ENCODE measurements at places on chromosomes 13 and 19.

- DNase-seq: no peak
Measured at GRCh38 chr13:66681403-66681802, 548.7 kb downstream of the PCDH9 start.

DNA sequence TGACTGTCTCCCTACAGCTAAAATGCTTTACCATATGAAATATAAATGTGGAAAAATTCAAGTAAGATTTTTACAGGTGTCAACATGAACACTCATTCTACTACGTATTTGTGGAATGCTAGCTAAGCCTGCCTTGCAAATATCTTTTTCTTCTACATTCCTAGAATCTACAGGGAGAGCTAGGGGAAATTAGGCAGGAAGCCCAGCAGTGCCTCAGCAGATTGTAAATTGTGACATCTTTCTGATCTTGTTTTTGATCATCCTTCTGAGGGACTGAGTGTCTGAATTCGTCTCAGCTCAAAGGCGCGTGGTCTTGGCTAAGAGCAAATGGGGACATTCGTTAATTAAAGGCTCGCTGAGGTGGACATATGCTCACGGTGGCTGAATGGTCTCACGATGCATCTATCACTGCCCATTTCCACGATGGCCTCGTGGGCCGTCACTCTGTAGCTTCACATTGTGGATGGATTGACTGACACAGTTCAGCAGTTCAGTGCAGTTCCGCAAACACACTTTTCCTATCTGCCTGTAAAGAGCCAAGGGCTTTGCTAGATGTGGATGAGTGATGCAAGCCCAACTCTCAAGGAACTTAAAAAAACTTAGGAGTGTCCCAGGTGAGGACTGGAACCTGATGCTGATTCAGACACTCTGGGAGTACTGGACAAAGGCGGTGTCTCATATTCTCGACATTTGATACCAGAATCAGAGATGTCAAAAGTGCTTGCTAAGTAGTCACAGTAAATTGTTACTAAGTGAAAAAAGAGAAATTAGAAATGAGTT is 562.5 kb downstream of the EFNB2 start:
- no peak for DNase-seq

DNA sequence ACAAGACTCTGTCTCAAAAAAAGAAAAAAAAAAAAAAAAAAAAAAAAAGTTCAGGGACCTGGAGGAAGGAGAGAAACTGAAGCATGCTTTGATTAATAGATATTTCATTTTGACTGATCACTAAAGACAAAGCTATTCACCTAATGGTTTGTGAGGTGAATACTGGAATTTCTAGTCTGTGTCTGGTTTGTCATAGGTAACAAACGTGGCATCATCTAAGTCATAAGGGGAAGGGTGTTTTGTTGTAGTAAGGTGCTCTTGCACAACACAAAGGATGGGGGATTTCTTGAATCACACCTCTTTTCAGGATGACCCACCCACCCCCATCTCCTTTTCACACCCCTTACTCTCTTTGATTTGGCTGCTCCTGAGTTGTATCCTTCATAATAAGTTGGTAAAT is 13.8 kb upstream of the ZNF69 start:
- no peak for DNase-seq

DNA sequence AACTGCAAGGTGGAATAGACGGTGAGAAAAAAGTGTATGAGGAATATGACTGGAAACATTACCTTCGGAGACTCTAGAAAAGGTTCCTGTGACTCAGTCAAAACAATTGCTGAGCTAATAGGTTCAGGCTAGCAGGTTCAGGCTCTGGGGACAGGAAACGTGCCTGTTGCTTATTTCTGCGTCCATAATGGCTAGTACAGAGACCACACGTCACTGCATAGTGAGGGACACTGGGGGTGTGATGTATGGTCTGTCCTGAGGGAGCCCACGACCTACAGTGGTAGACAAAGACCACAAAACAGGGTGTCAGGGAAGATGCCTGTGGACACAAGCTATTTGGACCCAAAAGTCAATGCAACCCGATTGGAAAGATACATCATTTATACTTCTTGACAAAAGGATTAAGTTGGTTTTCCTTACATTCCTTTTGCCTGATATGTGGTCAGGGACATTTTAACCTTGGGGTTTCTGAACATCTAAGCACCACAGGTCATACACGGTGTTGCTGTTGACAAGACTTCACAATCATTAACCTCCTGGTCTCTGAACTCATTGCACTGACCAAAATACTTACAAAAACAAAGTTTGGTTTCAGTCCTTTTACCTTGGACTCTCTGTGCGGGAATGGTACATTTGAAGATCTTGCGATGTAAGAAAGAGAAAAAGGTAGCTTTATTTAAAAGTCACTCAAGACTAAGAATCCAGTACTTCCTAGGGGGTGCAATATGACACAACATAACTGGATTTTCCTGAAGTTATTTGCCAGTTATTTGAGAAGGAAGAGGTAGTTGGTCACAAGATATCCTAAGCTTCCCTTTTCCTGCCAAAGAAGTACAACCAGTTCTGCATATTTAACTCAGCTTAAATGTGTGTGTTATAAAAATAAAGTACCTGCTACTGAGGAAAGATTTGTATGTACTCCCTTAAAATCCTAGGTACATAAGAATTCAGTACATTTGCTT is 20.0 kb downstream of the CRYL1 start:
- no peak for DNase-seq

DNA sequence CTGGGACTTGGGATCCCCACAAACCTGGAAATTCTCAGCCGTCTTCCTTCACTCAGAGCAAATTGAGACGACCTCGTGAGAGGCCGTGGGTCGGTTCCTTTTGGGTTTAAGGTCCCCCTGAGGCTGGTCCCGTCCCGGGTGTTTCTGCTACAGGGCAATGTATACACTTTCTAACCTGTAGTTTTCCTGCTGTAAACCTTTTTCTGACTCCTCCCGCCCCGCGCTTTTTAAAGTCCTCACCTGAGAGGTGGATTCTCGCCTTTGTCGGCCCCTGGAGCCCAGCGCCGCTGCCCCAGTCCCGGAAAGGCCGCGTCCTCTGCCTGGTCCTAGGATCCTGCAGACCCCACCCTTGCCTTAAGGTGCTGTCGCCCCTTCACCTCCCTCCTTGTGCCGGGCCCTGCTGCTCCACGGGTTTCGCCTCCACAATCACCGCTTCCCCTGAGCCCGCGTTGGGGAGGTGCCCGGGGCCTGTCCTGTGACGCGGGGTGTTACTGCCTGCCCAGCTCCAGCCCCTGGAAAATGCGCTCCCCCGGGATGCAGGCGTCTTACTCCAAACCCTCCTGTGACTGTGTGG is 391 bp downstream of the ZNF761 start:
- peak; percentile 7 for DNase-seq

DNA sequence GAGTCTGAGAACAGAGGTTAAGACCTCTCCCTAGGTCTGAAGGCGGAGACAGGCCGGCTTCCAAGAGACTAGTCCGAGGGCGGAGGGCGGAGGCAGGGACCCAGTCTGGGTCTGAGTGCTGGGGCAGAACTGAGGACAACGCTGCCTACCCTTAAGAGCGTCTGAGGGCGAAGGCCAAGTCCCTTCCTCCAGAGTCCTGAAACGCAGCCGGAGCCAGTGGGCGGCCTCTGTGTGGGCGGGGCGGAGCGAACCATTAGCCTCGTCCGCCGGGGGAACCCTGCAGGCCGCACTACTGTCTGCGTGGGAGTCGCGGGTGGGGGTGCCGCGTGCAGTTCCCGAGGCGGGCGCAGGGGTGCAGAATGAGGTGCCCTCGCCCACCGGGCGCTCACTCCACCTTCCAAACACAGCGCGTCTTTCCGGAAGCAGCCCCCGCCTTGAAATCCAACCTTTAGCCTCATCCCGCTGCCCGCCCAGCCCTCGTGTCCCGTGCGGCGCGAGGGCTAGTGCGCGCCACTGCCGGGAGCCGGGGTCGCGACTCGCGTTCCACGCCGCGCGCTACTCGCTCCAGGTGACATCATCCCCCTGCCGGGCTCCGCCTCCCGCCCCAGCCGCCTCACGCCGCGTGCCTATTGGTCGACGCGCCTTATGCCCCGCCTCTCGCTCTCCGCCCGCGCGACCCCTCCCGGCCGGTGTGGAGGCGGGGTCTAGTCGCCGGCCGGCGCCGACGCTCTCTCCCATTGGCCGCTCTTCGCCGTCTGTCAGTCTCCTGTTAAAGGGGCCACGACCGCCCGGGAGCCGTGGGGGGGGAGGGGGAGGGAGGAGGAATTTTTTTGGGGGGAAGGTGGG is at the start of gene C19orf73:
TSS of gene C19orf73 (minus strand) at position 579 of the 846 bp plus-strand sequence. CDS start at position 458, 121 bp downstream.
- peak; percentile 90 for DNase-seq

DNA sequence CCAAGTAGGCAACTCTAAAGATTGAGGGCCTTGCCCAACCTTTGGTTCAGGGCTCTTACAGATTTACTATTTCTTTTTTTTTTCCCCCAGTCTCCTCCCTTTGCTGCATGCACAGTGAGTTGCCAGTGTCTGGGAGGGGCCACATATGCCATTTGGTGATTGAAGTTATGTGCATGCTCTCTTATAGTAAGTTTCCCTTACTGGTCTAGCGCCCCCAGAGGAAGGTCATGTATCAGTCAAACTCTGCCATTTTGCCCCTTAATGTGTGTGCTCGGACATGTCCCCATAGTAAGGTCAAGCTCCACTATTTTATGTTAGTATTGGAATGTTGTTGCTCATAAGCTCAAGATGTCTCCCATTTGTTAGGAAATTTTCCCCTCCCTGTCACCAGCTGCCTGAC is 1138.0 kb upstream of the SLC10A2 start:
- no peak for DNase-seq

GRCh38 chr13:97223711-97224541 is 1.8 kb downstream of the MBNL2 start:
- no peak for DNase-seq

- DNase-seq: no peak
Measured at GRCh38 chr13:23619068-23619855, 49.0 kb downstream of the TNFRSF19 start.

DNA sequence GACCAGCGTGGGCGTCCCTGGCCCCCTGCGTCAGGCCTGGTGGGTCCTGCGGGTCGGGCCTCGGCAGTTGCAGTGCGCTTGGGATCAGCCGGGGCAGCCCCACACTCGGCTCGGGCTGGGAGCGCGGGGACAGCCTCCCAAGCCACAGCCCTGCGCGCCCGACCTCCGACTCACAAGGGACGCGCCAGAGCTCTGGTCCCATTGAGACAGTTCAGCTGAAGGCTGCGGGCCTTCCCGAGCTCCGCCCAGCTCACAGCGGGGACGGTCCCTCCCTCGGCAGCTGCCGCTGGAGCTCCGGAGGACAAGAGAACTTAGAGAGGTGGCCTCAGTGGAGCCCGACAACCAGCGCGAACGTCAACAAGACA is 45.7 kb upstream of the ZNF730 start:
- peak; percentile 5 for DNase-seq

DNA sequence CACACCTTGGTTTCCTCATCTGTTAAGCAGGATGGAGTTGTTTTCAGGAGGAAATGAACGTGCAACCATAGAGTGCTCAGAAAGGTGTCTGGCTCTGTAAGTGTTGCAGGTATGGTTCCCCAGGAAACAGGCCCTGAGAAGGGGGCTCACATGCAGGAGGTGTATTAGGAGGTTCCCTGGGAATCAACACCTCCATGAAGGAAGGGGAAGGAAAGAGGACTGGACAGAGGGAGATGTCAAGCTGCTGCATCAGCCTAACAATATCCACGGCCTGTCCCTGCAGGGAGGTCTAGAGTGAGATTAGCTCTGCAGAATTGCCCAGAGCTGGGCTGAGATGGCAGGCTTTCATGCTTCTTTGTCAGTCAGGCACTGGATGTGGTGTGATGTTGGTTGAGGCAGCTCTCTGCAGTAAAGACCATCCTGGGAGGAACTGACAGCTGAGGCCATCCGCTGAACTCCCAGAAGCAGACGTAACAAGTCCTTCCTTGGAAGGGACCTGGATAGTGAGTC is 373.3 kb downstream of the ZNF536 start:
- no peak for DNase-seq

- DNase-seq: no peak
Measured at GRCh38 chr13:109362616-109363015, 423.8 kb downstream of the IRS2 start.

- peak; percentile 57 for DNase-seq
Measured at GRCh38 chr13:48492470-48493065, 40.3 kb downstream of the RCBTB2 start.

DNA sequence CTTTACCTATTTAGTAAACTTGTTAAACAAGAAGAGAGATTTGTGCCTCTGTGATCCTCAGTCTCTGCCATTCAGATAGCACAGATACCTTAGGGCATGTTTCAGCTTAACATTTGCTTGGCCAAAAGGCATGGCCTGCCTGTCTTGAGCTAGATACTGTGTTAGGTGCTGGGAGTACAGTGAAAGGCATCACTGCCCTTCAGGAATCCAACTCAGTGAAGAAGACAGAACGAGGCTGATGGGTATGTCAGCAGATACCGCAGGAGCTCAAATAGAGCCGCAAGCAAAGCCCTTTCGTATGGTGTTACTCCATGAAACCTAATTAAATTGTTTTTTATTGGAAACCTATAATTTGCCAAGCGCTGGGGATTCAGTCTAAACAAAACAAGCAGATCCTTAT is 12.9 kb downstream of the ZNF507 start:
- no peak for DNase-seq

- no peak for DNase-seq
Measured at GRCh38 chr19:3370214-3370720, 3.9 kb downstream of the NFIC start.

GRCh38 chr13:73851104-73851503 is 283.1 kb downstream of the KLF12 start:
- no peak for DNase-seq

- no peak for DNase-seq
Measured at GRCh38 chr13:75153834-75154233, 328.1 kb downstream of the TBC1D4 start.

GRCh38 chr19:43798546-43799409 is 3.5 kb downstream of the LYPD5 start:
- no peak for DNase-seq

GRCh38 chr19:39339674-39340073 is 2.5 kb upstream of the SAMD4B start:
- no peak for DNase-seq

- no peak for DNase-seq
Measured at GRCh38 chr13:43042410-43042921, 19.1 kb downstream of the DNAJC15 start.

- DNase-seq: no peak
Measured at GRCh38 chr19:13985771-13986347, 20.3 kb downstream of the RFX1 start.

GRCh38 chr19:8459095-8459494 is 14.3 kb downstream of the HNRNPM start:
- DNase-seq: no peak

DNA sequence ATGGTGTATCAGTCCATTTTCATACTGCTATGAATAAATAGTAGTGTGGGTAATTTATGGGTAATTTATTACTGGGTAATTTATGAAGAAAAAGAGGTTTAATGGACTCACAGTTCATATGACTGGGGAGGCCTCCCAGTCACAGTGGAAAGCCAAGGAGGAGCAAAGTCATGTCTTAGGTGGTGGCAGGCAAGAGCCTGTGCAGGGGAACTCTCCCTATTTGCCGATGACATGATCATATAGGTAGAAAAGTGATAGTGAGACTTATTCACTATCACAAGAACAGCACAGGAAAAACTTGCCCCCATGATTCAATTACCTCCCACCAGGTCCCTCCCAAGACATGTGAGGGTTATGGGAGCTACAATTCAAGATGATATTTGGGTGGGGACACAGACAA is 1137.7 kb downstream of the UQCRFS1 start:
- no peak for DNase-seq
